Heart left ventricle (tissue), 16 donors: ENCODE measurements at places on chromosomes 1 and 21. TPM values are rescaled to one million over a fixed set of nuclear protein-coding genes. Genes with fewer than 3 reads are reported as not detected.

GRCh38 chr1:20220036-20220435 is 33.7 kb upstream of the PLA2G2C start:
- no peaks in the 10 kb centered on the region for H3K4me1 ChIP-seq
- no peak overlapping the region for H3K4me3 ChIP-seq
- no peaks in the 10 kb centered on the region for H3K27me3 ChIP-seq
- DNase-seq = no peak
- no peaks in the 10 kb centered on the region for H3K36me3 ChIP-seq

DNA sequence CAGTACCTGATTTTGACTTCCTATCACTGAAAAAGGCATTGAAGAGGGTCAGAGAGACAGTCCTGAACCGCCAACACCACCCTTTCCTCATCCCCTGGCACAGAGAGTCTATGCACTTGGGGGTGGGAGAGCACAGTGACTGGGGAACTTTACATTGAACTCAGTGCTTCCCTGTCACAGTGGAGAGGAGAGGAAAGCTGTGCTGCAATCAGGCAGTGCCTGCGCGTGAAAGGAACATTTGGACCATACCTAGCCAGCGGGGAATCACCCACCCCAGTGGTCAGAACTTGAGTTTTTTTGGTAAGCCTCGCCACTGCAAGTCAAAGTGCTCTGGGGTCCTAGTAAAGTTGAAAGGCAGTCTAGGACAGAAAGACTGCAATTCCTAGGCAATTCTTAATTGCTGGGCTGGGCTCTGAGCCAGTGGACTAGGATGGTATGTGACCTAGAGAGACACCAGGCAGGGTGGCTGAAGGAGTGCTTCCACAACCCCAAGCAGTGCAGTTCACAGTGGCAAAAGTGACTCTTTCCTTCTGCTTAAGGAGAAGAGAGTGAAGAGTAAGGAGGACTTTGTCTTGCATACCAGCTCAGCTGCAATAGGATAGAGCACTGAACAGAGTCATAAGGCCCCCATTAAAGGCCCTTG is 9.4 kb upstream of the HENMT1 start:
- DNase-seq = no peak
- no peaks in the 10 kb centered on the region for H3K36me3 ChIP-seq
- no peaks in the 10 kb centered on the region for H3K4me1 ChIP-seq
- H3K4me3 ChIP-seq = no peak overlapping the region

The RIMS3 gene
- 1.3 TPM for total RNA-seq

- DNase-seq = no peak
- H3K4me3 ChIP-seq = no peak overlapping the region
- no peak overlapping the region for H3K27ac ChIP-seq
- no peaks in the 10 kb centered on the region for H3K36me3 ChIP-seq
These were observed 17.2 kb upstream of the C8A start for GRCh38 chr1:56837244-56837939.

DNA sequence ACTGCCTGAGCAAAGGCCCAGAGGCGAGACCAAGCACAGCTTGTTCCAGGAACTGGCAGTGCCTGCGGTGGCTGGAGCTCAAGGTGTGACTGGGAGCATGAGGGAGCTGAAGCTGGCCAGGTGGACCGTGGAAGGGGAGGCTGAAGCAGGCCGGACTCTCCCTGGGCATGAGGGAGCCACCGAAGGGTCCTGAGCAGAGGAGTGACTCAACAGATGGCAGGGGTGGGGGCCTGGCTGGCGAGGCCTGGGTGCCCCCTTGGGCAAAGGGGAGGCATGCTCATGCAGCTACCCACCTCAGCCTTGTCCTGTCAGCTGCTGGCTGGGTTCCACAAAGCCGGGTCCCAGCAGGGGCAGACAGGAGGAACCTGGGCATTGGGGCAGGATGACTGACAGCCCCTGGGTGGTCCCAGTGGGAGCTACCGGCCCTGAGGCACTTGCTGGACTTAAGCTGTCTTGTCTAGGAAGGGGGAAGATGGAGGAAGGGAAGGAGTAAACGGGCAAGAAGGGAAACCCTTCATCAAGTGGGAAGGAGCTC is 118.9 kb downstream of the LACTBL1 start:
- no peaks in the 10 kb centered on the region for H3K27me3 ChIP-seq
- no peaks in the 10 kb centered on the region for H3K4me1 ChIP-seq
- H3K4me3 ChIP-seq = no peak overlapping the region
- no peak overlapping the region for H3K27ac ChIP-seq

The ATP8B2 gene
- 26.4 TPM for total RNA-seq

DNA sequence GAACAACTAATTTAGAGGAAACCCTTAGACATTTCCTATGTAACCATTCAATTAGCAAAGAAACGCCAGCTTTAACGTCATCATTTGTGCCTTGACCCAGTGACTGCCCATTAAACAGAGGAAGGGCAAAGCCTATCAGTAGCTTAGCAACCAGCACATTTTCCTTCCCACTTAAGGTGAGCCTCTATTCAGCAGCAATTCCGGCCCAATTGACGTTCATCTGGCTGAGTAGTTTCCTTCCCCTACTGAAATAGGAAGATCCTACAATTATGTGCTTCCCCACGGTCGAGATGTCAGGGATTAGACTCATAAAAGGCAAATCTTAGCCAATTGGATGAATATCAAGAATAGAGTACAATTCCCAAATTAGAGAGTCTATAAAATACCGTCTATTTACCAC is 482.1 kb upstream of the ADAMTS5 start:
- no peak overlapping the region for H3K4me3 ChIP-seq
- peak overlapping the region; percentile 67 for H3K27ac ChIP-seq
- no peaks in the 10 kb centered on the region for H3K36me3 ChIP-seq
- no peaks in the 10 kb centered on the region for H3K4me1 ChIP-seq
- DNase-seq = no peak

DNA sequence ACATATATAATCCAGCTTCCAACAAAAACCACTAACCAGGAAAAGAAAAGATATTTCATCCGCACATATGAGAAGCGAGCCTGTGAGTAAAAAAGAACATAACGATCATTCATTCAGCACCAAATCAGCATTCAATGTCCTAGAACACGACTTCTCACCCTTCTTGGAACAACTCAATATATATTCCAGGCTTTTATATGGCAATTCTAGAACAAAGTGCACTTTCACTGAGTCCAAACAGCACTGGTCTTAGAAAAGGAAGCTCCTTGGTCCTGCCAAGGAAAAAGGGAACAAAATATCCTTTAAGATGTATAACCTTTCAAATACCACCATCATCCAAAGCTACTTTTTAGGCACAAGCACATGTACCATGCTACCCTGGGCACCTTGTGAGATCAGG is 44.5 kb downstream of the RPL5 start:
- no peaks in the 10 kb centered on the region for H3K36me3 ChIP-seq
- H3K4me3 ChIP-seq = no peak overlapping the region
- DNase-seq = no peak
- H3K4me1 ChIP-seq = peaks cover 5% of the 10 kb centered on the region

The CACNA1S gene
- not detected for total RNA-seq

GRCh38 chr1:10864776-10865175 is 68.3 kb upstream of the CASZ1 start:
- H3K4me1 ChIP-seq = peaks cover 50% of the 10 kb centered on the region
- no peak for DNase-seq
- peaks cover 36% of the 10 kb centered on the region for H3K27me3 ChIP-seq

The BARHL2 gene
- not detected for total RNA-seq

GRCh38 chr1:33828059-33828458 is 35.8 kb upstream of the HMGB4 start:
- H3K4me1 ChIP-seq = no peaks in the 10 kb centered on the region
- no peaks in the 10 kb centered on the region for H3K36me3 ChIP-seq
- H3K27me3 ChIP-seq = no peaks in the 10 kb centered on the region
- no peak overlapping the region for H3K4me3 ChIP-seq

The KRTAP11-1 gene
- total RNA-seq = not detected

DNA sequence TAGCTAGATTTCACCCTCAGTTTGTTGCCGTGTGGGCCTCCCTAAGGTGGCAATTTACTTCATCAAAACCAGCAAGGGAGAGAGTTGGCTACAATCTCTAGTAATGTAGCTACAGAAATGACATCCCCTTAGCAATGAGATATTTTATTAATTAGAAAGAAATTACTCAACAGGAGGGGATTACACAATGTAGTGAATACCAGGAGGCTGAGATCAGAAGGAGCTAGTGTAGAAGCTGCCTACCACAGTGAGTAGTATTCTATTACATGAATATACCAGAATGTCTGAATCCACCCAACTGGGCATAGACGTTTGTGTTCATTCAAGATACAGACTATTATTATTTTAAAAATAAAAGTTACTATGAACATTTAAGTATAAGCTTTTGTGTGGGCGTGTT is 868.2 kb upstream of the CXADR start:
- H3K27ac ChIP-seq = no peak overlapping the region
- H3K4me3 ChIP-seq = no peak overlapping the region
- no peak for DNase-seq
- no peaks in the 10 kb centered on the region for H3K27me3 ChIP-seq
- no peaks in the 10 kb centered on the region for H3K4me1 ChIP-seq

DNA sequence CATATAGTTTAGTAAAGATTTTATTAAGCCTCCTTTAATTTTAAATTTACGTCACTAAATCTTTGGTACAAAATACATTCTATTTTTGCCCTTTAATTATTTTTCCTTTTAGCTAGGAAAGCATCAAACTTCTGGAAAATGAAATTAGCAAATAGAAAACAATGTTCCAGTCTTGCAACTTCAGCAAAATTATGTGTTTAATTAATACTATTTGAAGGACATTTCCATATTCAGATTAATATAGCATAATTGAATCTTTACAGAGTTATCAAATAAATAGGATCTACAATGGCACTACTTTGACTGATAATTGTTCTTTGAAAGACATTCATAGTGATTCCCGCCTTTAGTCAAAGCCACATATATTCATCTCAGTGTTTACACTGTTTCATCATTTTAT is 904.2 kb downstream of the KCNT2 start:
- no peaks in the 10 kb centered on the region for H3K4me1 ChIP-seq
- no peak overlapping the region for H3K4me3 ChIP-seq
- H3K36me3 ChIP-seq = no peaks in the 10 kb centered on the region
- DNase-seq = no peak

The RGS1 gene
- total RNA-seq = 0.75 TPM

GRCh38 chr1:119947468-119947867 is 51.2 kb upstream of the ADAM30 start:
- H3K36me3 ChIP-seq = peaks cover 6% of the 10 kb centered on the region
- DNase-seq = no peak
- H3K4me1 ChIP-seq = no peaks in the 10 kb centered on the region
- no peak overlapping the region for H3K4me3 ChIP-seq
- no peaks in the 10 kb centered on the region for H3K27me3 ChIP-seq

The TIE1 gene
- 27.8 TPM for total RNA-seq
